Thoracic aorta endothelial cell (primary cell): ENCODE measurements at places on chromosomes 5 and 9. TPM values are rescaled to one million over a fixed set of nuclear protein-coding genes. Genes with fewer than 3 reads are reported as not detected.

The CCDC69 gene
- 8.4 and 14.6 TPM in 2 replicates for total RNA-seq

The IFNA10 gene
- not detected in 2 replicates for total RNA-seq

The LMAN2 gene
- 255 and 380 TPM in 2 replicates for total RNA-seq

The IL9 gene
- total RNA-seq, result not detected in 2 replicates

The LHX2 gene
- not detected in 2 replicates for total RNA-seq

The LMX1B gene
- total RNA-seq, result not detected in 2 replicates

The CYFIP2 gene
- total RNA-seq, result 29.0 and 34.7 TPM in 2 replicates

The SLC25A48 gene
- not detected in 2 replicates for total RNA-seq

The IL3 gene
- not detected in 2 replicates for total RNA-seq
